Activated CD4-positive, alpha-beta memory T cell treated with anti-CD3 and anti-CD28 coated beads for 36 hours (primary cell): ENCODE measurements at places on chromosomes 2 and 18. TPM values are rescaled to one million over a fixed set of nuclear protein-coding genes. Genes with fewer than 3 reads are reported as not detected.

DAPL1 gene
- total RNA-seq = not detected

RAB27B gene
- 0.22 TPM for total RNA-seq

LYPD6B gene
- total RNA-seq = not detected

MIB1 gene
- total RNA-seq = 43.5 TPM

DUSP2 gene
- total RNA-seq = 539 TPM

SPP2 gene
- not detected for total RNA-seq

DPYSL5 gene
- total RNA-seq = not detected

SLC5A7 gene
- total RNA-seq = not detected

EMILIN1 gene
- 0.51 TPM for total RNA-seq

- no peak overlapping the region for H3K4me3 ChIP-seq
- H3K27ac ChIP-seq = no peak overlapping the region
- H3K27me3 ChIP-seq = no peaks in the 10 kb centered on the region
- H3K4me1 ChIP-seq = no peaks in the 10 kb centered on the region
- DNase-seq = no peak
Measured at GRCh38 chr2:45941531-45942236, 290.2 kb downstream of the PRKCE start.

DNA sequence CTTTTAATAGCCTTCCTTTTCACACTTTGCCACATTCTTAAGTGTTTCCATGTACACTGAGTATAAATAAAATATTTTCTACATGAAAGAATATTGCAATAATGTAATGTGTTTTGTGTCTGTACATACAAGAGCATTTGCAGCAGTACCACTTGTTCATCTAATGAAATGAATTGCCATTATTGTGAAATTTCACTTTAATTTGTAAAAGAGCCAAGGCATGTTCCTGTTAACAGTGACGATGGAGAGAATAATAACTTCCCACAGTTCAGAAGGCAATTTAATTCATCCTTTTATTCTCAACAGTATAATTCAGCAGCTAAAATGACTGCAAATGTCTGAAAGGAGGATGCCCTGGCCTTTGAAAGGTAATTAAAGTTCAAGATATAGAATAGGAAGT is 853.9 kb downstream of the LRRTM4 start:
- H3K4me1 ChIP-seq = no peaks in the 10 kb centered on the region
- H3K4me3 ChIP-seq = no peak overlapping the region
- H3K27ac ChIP-seq = no peak overlapping the region

GRCh38 chr2:172510088-172510487 is 45.8 kb upstream of the PDK1 start:
- H3K36me3 ChIP-seq = peaks cover 32% of the 10 kb centered on the region
- H3K4me3 ChIP-seq = no peak overlapping the region

DNA sequence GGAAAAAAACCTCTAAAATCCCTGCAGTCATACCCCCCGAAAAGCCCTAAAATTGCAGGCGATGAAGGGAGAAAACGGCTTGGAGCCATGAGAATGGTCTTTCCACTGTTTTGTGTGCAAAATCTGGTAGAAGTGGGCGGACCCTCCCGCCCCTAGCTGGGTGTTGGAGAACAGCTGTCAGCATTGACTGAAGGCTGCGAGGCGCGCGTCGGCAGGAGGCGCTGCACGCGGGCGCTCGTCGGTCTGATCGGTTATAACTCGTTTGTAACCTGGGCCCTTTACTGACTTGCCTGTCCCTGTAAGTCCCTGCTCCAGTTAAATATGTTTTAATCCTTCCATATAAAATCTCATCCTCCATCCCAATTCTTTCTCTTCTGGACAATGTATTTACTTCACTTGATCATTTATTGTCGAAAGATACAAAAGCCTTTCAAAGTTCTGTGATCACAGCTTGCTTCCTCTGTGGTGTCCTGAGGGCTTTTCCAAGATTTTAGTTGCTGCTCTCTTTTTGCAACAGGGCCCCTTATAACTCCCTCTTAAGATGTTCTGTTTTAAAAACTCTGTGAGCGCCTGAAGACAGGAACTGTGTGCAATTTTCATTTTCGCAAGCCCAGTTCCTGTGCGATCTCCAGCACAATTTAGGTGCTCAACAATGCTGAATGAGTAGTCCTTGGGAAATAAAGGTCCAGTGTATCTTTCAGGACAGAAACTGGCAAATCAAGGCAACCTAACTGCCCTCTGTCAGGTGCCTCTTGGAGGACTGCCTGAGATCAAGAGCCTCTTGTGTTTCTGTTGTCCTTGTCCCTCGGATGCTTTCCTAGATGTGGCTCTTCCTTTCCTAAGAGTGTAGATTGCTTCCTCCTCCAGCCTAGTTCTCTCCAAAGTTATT is 918 bp upstream of the HNRNPLL start:
- peaks cover 27% of the 10 kb centered on the region for H3K36me3 ChIP-seq
- H3K27me3 ChIP-seq = no peaks in the 10 kb centered on the region
- peak overlapping the region; percentile 93 for H3K27ac ChIP-seq
- H3K4me1 ChIP-seq = peaks cover 33% of the 10 kb centered on the region

DNA sequence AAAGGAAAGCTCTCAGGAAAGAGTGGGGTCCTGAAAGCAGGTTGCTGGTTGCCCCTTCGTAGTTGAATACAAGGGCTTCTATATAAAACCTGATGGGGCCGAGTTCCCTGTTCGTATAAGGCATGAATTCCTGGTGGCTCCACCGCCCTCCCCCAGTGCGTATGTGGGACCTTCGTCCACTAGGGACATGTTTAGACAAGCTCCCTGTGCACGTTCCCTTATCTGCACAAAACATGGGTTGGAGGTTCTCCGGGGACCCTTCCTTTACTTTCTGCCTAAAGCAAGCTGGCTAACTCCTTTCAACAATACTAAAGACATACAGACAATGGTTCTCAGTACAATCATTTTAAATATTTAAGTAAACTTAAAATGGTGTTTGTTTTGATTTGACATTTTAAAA is 8.0 kb downstream of the CLUL1 start:
- no peak overlapping the region for H3K27ac ChIP-seq
- H3K4me3 ChIP-seq = no peak overlapping the region
- no peaks in the 10 kb centered on the region for H3K4me1 ChIP-seq
- H3K36me3 ChIP-seq = no peaks in the 10 kb centered on the region
- DNase-seq = no peak

DNA sequence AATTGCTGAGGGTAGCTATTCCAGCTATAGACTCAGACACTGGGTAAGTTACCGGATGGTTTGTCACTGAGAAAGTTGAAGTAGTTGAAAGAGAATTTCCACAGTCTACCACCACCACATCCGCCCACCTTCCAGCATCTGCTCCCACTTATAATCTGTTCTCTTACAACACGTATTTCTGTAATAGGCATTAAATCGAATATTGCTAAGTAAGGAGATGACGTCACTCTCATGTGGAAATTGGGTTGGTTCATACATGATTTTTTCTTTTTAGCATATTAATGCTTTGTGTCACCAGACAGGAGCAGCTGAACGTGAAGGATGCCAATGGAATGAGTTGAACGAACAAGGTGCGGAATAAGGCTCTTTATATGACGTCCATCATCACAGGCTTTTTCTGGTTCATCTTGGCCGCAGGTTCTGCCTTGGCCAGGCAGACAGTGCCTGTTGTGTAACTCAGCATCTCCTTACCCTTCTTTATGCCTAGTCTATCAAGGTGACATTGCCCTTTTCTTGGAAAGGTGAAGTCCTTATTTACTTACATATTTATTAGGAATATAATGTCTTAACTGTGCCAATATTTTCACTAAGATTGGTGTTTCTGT is 45.9 kb downstream of the THUMPD2 start:
- peaks cover 14% of the 10 kb centered on the region for H3K4me1 ChIP-seq
- DNase-seq = no peak
- no peaks in the 10 kb centered on the region for H3K27me3 ChIP-seq
- no peak overlapping the region for H3K27ac ChIP-seq
- H3K36me3 ChIP-seq = peaks cover 36% of the 10 kb centered on the region

DNA sequence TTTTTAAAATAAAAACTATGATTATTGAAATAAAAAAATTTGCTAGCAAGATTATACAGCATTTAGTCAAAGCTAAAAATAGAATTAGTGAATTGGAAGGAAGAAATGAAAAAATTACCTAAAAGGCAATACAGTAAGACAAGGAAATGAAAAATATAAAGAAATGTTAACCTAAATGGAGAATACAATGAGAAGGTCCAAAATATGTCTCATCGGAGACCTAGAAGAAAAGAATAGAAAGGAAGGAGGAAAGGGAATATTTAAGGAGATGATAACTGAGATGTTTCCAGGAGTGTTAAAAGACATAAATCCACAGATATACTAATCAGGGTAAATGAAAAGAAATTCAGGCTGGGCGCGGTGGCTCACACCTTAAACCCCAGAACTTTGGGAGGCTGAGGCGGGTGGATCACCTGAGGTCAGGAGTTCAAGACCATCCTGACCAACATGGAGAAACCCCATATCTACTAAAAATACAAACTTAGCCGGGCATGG is 78.9 kb downstream of the AFF3 start:
- peaks cover 30% of the 10 kb centered on the region for H3K4me1 ChIP-seq
- H3K36me3 ChIP-seq = no peaks in the 10 kb centered on the region
- no peak overlapping the region for H3K27ac ChIP-seq
- H3K27me3 ChIP-seq = peaks cover 14% of the 10 kb centered on the region

DNA sequence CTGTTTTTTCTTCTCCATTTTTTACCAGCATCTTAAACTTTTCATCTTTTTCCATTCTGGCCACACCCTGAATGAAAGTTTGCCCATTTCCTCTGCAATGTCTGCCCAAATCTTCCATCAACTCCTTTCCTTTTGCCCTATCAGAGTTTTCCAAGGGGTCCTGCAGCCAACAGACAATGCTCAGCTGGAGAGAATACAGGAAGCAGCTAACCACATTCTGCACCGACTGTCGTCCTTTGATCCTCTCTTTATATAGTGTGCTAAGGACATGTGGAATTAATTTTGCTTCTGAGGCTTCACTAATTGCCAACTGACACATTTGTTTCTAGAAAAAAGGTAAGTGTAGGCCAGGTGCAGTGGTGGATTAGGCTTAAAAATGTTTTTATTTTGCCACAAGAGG is 50.5 kb upstream of the DLX2 start:
- H3K36me3 ChIP-seq = no peaks in the 10 kb centered on the region
- no peak for DNase-seq
- H3K27ac ChIP-seq = no peak overlapping the region
- no peak overlapping the region for H3K4me3 ChIP-seq

GRCh38 chr2:216210701-216211540 is 101.8 kb downstream of the XRCC5 start:
- no peaks in the 10 kb centered on the region for H3K27me3 ChIP-seq
- H3K36me3 ChIP-seq = peaks cover 40% of the 10 kb centered on the region
- H3K4me1 ChIP-seq = peaks cover 31% of the 10 kb centered on the region

DNA sequence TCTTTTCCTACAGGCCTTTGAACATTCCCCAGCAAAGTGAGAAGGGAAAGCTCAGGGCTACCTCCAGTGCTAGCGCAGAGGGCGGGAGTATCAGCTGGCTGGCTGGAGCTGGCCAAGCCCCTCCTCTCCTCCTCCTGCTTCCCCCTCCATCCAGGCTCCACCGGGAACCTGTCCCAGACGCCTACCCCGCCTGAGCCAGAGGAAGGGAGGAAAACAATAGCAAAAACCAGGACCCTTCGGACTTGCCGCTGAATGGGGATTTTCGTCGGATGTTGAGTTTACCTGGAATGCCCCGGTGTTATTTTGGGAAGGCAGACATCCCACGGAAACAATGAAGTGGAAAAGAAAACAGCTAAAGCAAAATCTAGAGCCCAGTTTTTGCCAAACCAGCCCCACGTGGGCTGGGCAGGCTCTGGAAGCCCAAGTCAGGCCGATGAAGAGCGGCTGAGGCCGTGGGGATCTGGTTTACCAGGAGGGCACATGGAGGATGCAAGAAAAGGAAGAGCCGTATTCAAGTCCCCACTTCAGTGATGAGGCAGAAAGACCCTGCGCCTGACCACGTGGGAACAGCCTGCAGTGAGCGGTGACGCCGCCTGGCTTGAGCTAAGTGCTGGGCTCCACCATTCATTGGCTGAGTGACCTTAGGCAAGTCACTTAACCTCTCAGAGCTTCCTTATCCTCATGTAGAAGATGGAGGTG is 100.4 kb upstream of the LCLAT1 start:
- peaks cover 10% of the 10 kb centered on the region for H3K36me3 ChIP-seq
- H3K27me3 ChIP-seq = no peaks in the 10 kb centered on the region
- H3K27ac ChIP-seq = no peak overlapping the region
- DNase-seq = no peak

DNA sequence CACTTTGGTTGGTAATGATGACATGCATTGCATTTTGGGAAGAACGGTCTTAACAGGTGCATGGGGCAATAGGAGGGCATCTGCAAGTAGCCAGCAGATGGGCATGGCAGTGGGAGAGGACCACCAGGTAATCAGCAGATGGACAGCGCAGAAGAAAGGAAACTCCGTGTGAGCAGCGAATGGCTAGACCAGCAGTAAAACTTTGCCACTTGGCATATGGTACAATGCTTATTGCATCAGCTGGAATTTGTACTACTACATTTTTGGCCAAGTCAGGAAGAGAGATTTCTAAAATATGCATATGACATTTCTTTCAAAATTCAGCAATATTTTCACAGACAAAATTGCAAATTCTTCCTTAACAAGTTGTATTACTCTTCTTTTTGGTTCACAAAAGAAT is 768.5 kb downstream of the LRP1B start:
- H3K4me1 ChIP-seq = no peaks in the 10 kb centered on the region
- no peaks in the 10 kb centered on the region for H3K36me3 ChIP-seq
- H3K4me3 ChIP-seq = no peak overlapping the region
- DNase-seq = no peak
